ENCODE measurements at places on chromosomes 11 and 22.

DNA sequence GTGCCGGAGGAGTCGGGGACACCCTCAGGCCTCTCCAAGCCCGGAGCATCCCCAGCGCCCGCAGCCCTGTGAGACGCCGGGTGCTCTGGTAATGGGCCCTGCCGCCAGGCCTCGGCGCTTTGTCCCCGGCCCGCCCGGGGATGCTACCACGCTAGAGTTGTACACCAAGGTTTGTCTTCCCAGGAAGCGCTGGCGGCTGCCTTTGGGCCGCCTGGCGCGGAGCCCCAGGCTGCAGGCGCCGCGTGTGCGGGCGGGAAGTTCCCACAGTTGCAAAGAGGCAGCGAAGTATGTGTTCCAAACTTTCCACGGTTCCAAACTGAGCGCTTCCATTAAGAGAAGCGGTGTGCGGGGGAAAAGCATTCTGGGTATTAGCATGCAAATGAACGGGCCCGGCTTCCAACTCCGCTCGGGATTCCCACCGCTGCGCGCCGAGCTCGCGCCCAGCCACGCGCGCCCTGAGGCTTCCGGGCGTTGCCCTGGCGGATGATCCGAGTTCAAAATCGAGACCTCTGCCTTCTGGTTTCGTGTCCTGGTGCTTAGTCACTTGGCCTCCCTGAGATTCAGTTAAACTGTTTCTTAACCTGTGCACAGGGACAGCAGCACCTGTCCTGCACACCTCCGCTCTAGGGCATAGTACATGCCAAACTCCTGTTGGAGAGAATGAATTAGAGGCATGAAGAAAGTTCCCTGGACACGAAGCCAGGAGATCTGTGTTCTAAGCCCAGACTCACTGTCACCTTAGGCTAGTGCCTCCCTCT lies 1.3 kb upstream of the PATZ1 start:
- DNase-seq, result peak; percentile 23

DNA sequence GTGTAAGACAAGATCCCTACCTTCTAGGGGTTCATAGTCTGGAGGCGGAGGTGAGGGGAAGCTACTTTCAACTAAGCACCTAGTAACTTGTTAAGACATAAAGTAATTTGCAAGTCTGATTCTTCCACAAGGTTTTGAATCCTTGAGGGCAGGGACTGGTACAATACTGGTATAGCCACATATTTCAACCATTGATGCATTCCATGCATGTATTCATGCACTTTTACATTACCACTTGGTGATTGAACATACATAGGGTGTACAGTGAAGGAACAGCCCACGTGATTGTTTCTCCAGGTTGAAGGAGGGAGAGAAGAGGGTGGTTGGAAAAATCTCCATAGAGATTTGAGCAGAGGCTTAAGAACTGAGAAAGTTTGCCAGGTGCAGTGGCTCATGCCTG lies 62.0 kb upstream of the PAX6 start:
- no peak for DNase-seq

DNA sequence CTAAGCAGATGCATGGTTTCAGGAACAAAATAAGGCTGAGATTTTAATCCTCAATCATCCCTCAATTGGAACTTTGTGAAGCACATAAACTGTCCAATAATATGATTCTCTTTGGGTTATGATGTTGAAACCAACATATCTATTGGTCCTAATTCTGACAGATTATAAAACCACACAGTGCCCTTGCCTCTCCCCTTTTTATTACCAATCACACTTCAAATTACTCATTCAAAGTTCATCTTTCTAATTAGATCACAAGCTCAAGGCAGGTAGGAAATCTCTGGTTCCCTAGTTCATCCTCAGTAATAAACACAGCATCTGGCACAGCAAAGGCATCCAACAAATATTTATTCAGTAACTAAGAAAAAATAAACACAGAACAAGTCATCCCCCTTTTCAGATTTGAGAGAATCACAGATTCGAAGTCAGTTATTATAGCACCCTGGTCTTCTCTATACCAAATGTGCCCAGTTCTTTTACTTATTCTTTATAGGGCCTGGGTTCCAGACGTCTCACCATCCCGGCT lies 611.6 kb downstream of the INSC start:
- no peak for DNase-seq

DNA sequence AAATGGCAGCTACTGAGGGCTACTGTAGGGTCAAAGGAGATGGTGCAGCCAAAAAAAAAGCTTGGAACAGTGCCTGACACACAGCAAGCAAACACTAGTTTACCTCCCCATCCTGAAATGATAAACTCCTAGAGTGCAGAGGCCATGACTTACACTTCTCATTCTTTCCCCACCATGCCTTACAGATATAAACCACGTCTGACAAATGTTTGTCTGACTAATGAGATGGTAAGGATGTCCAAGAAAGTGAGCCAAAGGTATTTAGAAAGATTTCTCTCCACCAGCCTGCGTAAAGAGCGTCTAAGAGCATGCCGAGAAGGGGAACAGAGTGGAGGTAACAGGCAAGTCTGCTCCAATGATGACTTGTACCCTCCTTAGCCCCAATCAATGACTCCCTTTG lies 99.0 kb downstream of the LARGE1 start:
- no peak for DNase-seq

- no peak for DNase-seq
Measured at GRCh38 chr11:118656563-118657165, 22.8 kb downstream of the TREH start.

DNA sequence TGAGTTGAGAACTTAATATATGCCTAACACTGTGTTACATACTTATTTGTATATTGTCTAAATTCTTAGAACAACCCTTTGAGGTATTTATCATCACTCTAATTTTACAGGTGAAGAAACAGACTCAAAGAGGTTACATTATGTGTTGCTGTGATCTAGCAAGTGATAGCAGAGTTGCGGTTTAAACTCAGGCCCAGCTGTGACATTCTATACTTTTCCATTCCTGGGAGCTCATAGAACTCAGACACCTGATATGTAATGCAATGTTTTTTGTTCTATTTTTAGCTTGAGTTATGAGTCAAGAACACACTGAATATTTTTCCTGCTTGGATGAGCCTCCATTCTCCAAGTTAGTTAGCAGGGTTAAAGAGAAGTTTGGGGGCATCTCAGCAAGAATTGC lies 449.7 kb upstream of the DDI1 start:
- no peak for DNase-seq

DNA sequence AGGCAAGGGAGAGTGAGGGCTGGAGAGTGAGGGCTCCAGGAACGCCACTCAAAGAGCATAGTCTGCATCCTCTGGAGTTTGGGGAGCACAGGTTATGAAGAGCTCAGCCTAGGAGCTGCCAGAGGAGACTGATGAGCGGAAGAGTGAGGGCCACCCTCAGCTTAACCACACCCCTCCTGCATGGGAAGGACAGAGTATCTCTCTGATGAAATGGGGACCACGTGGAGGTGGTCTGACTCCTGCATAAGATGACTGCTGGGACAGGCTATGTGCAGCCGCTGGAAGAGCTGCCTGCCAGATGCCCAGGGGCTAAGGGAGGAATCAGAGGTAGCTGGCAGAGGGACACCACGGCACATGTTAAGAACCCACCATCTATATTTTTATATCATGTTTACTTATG lies 162.9 kb upstream of the POU2AF2 start:
- DNase-seq, result no peak

- DNase-seq, result no peak
Measured at GRCh38 chr22:27668828-27669797, 132.4 kb downstream of the MN1 start.

GRCh38 chr11:84882056-84882455 lies 745.1 kb downstream of the DLG2 start:
- DNase-seq, result no peak

DNA sequence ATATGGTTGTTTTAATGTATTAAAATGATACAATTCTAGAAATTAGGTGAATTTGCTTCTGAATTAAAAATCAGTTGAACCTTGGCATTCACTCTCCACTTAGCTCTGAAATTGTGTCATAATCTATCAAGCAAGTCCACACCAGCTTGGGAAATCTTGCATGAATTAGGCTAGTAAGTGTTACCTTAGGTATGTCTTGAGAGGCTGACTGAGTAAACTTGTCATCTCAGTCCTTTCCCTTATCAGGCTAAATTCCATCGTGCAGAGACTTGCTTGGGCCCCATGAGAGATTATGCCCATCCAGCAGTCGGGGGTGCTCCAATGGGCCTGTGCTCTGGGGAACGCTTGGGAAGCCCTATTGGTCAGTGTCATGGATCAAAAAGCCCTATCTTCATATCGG lies 33.9 kb upstream of the ST14 start:
- DNase-seq, result no peak

DNA sequence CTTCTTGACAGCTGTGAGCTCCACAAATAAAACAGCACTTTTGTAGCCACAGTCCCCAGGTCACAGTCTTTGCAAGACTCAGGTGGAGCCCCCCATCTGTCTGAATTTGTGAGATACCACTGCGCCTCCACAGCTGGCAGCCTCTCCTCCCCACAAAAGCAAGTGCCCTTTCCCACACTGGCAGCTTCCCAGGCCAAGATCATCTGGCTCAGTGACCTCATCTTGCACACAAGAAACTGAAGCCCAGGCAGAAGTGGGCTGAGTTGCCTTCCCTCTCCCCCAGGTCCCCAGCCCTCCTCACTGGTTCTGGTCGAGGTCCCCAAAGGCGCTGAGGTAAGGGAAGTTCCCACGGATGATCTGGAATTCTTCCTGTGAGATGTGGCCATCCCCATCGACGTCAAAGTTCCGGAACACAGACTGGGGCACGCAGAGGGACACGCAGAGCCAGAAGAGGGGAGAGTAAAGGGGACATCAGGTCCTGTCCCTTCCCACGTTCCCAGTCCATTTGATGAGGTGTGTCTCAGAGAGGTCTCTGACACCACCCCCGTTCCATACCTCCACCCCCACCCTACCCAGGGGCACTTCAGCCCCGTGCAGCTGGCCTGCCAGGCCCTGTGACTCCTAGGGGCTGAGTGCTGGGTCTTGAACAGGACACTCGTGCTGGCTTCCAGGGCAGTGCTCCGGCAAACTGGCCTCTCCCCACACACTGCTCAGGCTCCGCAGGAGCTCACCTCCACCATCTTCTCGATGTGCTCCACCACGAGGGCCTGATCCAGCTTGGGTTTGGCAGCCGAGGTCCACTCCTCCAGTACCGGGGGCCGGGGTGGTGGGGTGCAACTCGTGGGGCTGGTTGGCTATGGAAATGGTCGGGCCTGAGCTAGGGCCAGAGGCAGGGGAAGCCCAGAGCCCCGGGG lies 8.9 kb downstream of the RASGRP2 start:
- DNase-seq, result no peak

DNA sequence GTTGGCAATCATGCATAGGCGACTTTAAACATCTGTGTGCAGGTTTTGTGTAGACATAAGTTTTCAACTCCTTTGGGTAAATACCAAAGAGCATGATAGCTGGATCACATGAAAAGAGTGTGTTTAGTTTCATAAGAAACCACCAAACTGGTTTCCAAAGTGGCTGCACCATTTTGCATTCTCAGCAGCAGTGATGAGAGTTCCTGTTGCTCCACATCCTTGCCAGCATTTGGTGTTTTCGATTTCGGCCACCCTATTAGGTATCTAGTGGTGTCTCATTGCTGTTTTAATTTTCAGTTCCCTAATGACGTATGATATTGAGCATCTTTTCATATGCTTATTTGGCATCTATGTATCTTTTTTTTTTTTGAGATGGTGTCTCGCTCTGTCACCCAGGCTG lies 62.8 kb upstream of the CCND1 start:
- DNase-seq, result no peak

- DNase-seq, result no peak
Measured at GRCh38 chr11:78727816-78728215, 153.2 kb upstream of the NARS2 start.

DNA sequence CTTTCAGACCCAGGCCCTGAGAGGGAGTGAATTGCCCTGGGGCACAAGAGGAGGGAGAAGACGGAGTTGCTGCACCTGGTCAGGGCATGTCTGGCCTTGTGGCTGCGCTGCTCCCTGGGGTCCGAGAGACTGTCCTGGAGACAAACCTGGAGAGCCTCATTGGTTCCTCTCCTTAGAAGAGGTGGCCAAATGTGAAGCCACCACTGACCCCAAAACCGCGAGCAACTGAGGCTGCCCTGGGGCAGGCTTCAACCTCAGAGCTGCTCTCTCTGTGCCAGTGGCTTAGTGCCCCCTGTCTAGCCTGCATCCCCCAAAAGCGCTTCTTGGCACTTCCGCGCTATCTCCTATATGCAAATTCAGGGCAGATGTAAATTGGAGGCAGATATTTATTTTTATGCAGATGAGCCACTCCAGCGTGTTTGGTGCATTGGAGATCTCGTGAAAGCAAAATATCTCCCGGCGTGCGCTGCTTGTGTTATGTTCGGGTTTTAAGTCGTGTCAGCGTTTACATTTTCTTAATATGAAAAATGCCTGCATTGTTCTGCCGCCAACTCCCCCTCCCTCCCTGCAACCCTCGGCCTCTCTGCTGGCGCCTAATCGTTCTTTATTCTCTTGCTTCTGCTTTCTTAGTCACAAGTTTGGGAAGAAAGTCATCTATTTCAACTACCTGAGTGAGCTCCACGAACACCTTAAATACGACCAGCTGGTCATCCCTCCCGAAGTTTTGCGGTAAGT lies 69.5 kb downstream of the ARHGAP8 start:
- no peak for DNase-seq

GRCh38 chr11:10606536-10607208 lies 38.2 kb upstream of the LYVE1 start:
- DNase-seq, result no peak

GRCh38 chr11:36328966-36329673 lies 33.0 kb downstream of the PRR5L start:
- DNase-seq, result no peak

GRCh38 chr11:133906241-133906640 lies 50.5 kb downstream of the IGSF9B start:
- no peak for DNase-seq

DNA sequence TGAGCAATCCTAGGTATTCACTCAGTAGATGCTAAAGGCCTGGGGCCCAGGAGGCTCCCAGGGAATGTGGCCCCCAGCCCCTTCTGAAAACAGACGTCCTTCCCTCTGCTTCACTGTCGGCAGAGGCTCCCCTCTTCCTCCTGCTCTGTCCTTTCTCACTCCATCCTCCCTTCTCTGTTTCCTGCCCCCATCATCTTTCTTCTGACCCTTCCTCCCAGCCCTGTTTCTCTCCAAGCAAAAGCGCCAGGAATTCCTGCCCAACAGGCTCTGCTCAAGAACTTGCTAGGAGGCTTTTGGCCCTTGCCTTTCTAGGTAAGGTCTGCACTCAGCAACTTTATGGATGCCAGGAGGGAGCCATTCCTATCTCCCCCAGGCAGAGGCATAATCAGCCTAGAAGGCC lies 300.5 kb downstream of the NTM start:
- DNase-seq, result no peak

GRCh38 chr22:49365191-49365837 lies 462.4 kb downstream of the BRD1 start:
- DNase-seq, result no peak

- DNase-seq, result no peak
Measured at GRCh38 chr11:70191495-70192140, 11.5 kb upstream of the FADD start.

DNA sequence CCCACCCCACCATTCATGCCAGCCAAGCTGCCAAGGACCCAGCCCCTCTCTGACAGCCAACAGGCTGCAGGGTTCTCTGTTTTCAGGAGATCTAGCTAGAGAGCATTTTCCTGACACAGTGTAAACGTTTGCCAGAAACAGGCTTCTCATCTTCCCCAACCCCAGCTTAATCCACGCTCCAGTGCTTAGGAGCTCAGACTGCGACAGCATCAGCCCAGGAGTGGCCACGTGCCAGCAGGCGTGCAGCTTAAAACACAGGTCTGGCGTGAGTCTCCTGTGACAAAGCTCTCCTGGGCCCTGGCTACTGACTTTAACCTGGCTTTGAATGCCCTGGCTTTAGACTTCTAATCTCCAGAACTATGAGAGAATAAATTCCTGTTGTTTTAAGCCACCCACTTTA lies 66.6 kb downstream of the GALNT18 start:
- DNase-seq, result no peak

- DNase-seq, result no peak
Measured at GRCh38 chr22:40407831-40408717, 37.7 kb downstream of the SGSM3 start.
